ENCODE measurements at places on chromosomes 4 and X.
A peak's percentile ranks its signal among the peaks of the same experiment; 100 is the strongest.

DNA sequence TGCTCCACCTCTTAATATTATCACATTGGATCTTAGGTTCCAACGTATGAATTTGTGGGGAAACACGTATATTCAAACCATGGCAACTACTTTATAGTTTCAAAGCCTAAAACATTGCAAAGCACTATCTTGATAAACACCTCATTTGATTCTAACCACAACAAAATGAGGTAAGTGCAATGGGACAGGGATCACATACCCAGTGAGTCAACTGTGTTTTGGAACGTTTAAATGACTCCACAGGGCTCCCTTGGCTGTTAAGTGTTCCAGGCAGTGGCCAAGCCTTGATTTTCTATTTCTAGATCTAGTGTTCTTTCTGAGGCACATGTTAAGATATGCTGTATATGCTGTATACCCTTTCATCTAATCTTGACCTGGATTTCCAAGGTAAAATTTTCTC, 54.5 kb upstream of the C1QTNF7 start:
- no peak for DNase-seq

DNA sequence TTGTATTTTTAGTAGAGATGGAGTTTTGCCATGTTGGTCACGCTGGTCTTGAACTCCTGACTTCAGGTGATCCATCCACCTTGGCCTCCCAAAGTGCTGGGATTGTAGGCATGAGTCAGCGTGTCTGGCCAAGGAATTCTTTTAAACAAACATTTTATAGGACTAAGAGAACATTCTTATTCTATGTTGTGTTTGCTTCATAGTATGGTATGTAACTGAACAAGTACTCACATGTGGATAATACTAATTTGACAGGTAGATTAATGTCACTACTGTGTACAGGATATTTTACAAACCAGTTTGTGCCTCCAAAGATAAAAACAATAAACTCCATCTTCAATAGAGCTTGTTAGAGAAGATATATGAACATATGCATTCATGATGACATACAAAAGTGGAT, 1353.4 kb downstream of the PCDH7 start:
- no peak for DNase-seq

- DNase-seq: no peak
Measured at GRCh38 chr4:107037199-107037584, 1.1 kb upstream of the DKK2 start.

- peak; percentile 74 for DNase-seq
Measured at GRCh38 chr4:48375651-48376304, 34.4 kb downstream of the SLAIN2 start.

DNA sequence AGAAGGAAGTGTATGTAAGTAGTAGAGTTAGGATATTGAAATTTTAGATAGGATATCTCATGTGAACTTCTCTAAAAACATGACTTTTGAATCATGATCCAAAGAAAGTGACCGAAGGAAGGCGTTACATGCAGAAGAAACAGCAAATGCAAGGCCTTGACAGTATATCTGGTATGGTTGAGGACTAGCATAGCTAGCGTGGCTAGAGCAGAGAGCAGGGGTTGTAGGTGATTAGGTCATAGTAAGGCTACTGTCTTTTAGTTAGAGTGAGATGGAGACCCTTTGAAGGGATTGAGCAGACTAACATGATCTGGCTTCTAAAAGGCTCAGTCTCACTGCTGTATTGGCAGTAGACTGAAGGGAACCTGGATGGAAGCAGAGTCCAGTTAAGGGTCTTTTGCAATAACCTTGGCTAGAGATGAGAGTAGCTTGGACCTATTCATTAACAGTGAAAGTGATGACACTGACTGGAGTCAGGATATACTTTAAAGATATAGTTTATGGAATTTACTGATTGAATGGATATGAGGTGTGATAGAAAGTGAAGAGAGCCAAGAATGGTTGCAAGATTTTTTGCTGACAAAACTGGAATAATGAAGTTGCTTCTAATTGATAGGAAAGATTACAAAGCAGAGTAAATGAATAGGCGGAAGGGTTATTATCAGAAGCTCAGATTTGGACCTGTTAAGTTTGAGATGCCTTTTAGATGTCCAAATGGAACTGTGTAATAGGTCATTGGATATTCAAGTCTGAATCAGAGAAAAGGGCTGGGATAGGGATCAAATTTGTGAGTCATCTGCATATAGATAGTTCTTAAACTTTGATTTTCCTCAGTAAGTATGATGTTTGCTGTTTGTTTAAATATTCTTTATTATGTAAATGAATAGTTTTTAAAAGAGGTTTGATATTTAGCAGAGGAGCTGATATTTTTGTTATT, 59.8 kb downstream of the MRPL1 start:
- no peak for DNase-seq

DNA sequence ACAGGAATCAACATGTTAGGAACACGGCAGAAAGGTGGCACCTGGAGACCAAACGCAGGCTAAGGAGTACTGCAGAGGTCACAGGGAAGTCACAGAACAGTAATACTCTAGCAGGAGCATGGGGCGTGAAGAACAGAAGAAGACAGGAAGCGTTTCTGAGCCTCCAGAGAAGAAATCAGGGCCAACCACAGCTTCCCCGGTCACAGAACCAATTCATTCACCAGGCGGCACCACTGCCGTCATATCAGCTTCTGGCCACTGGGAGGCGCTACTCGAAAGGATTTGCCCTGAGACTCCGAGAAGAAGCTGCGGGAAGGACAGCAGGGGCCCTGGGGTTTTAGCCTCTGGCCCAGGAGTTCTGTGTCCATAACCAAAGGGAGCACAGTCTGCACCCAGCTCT, 78.0 kb upstream of the DRD5 start:
- DNase-seq: no peak

DNA sequence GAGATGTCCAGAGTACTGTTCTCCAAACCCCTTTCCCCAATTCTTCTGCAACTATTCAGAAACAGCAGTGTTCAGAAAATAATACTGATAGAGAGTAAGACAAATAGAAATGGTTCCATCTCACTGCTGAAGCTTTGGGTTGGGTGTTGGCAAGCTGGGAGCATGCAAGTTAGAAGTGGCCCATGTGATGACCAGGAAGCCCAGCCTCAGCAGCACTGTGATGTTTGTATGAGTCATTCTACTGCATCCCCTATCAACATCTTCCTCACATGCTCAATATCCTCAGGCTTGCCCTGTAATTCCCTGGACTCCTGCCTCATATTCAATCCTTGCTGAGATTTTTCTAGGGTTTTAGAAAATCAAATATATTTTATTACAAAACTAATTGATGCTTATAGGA, 96.5 kb downstream of the CHRDL1 start:
- DNase-seq: no peak

- DNase-seq: no peak
Measured at GRCh38 chr4:39166177-39166576, 16.2 kb upstream of the WDR19 start.

GRCh38 chrX:72309297-72310071, 3.8 kb upstream of the CITED1 start:
- no peak for DNase-seq

DNA sequence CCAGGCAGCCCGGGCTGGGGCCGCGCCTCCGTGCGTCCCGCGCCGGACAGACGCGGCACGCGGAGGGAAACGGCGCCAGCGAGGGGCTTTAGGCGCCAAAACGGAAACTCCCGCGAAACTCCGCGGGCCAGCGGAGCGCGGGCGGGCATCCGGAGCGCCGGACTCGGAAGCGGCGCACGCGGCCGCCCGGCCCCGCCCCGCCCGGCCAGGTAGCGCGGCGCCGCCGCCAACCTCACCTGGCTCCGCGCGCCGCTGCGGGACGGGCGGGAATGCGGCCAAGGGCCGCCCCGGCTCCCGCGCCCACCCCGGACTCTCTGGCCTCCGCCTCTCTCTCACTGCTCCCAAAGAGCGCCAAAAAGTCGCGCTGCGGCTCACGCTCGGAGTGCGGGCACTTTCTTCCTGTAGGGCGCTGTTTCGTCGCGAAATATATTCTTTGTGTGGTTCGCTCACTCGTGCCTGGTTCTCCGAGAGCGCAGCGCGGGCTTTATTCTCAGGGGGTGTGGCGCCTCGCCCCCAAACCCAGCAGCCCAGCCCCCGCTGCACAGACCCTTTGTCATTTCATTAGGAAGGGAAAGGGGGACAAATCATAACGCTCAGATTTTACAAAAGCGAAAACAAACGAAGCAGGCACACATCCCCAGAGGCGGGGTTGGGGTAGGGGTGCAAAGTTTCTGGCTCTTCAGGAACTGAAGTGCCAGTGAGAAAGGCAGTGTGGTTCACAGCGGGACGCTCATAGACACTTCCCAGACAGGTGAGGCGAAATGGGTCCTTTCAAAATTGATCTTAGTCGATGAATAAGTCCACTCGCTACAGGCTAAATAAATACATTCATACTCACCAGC, 961 bp upstream of the MBNL3 start:
- no peak for DNase-seq

DNA sequence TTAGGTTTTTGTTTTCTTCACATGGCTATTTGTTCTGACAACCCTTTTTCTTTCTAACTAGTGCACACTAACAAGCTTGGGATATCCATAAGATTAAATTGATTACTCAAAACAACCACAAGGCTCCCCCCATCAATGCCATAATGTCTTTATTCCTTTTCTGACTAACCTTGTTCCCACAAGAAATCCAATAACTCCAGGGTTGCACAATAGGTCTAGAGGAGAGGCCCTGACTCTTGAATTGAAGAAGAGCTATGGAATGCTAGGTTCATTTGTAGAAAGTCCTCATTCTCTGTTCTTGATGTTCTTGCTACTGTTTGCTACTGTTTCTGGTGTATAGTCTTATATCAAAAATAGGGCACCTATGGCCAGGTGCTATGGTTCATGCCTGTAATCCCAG, 71.0 kb downstream of the PRRG1 start:
- DNase-seq: no peak

DNA sequence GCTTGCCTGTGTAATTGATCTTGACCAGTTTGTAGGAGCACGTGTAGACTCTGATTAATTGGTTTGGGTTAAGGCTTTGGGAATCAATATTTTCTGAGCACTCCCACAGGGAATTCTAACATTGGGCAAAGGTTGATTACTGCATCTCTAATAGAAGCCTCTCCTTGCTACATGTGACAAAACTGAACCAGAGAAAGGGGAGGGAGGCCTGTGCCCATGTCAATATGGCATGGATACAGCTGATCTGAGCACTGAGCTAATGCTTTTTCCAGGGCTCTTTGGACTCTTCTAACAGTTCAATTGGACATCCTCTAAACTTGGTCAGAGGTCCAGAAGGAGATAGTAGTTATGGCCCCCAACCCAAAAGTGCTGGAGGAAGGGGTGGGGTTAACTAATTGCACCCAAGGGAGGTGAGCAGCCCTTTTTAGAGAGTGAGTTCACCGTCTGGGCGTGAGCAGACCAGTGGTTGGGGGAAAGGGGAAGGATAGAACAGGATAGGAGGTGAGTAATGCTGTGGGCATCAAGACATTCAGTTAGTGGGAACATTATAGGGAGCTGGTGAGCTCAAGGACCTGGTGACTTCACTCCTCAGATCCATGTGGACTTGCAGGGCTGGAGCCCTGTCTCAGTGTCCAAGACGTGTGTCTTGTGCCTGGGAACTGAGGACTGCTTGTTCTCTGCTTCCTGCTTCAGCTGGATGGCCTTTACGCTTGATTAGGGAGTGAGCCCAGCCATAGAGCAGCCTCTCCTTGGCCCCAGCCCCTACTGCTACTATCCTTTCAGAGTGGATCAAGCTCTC, 22.8 kb downstream of the MSN start:
- no peak for DNase-seq

GRCh38 chr4:46975812-46976553, 17.4 kb downstream of the GABRA4 start:
- DNase-seq: no peak

DNA sequence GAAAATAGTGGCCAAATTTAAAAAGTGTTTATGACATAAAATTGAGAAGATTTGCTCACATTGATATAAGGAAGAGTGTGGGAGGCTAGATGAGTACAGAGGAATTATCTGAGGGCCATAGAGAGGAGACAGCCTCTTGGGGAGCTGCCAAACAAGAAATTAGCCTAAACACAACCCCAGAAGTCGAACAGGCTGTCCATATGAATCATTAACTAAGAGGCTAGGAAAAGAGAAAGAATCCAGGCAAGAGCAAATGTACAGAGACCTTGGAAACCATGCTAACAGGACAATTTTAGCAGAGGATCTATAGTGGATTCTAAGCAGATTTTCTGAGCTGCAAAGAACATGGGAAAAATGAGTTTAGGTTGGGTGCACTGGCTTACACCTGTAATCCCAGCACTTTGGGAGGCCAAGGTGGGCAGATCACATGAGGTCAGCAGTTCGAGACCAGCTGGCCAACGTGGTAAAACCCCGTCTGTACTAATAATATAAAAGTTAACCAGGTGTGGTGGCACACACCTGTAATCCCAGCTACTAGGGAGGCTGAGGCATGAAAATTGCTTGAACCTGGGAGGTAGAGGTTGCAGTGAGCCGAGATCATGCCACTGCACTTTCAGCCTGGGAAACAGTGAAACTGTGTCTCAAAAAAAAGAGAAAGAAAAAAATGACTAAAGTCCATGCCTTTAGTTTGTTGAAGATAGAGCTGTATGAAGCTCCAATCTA, 76.1 kb downstream of the NWD2 start:
- no peak for DNase-seq

All from AG04450 (cell line).